Small intestine (tissue), 16 donors: ENCODE measurements at places on chromosomes 4 and X. TPM values are rescaled to one million over a fixed set of nuclear protein-coding genes. Genes with fewer than 3 reads are reported as not detected.

DNA sequence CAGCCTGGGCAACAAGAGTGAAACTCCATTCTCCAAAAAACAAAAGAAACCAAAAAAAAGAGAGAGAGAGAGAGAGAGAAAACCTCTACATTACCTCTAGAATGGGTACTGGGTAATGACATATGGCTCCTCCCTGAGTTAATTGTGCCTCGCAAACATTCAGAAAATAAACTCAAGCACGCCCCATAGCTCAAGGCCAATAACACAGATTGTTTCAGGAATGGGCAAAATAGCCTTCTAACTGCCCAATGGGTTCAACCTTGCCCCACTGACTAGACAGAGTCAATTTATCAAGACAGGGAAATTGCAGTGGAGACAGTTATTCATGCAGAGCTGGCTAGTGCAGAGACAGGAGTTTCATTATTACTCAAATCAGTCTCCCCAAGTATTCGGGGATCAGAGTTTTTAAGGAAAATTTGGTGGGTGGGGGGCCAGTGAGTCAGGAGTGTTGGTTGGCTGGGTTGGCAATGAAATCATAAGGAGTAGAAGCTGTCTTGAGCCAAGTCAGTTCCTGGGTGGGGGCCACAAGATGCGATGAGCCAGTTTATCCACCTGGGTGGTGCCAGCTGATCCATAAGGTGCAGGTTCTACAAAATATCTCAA, 25.1 kb downstream of the NIPAL1 start:
- no peaks in the 10 kb centered on the region for H3K27me3 ChIP-seq
- peaks cover 4% of the 10 kb centered on the region for H3K36me3 ChIP-seq
- H3K27ac ChIP-seq = no peak overlapping the region

GRCh38 chr4:3652586-3652985, 113.6 kb upstream of the ADRA2C start:
- H3K27ac ChIP-seq = no peak overlapping the region
- no peak overlapping the region for H3K4me3 ChIP-seq
- peaks cover 4% of the 10 kb centered on the region for H3K27me3 ChIP-seq
- no peak for DNase-seq
- H3K36me3 ChIP-seq = no peaks in the 10 kb centered on the region

DNA sequence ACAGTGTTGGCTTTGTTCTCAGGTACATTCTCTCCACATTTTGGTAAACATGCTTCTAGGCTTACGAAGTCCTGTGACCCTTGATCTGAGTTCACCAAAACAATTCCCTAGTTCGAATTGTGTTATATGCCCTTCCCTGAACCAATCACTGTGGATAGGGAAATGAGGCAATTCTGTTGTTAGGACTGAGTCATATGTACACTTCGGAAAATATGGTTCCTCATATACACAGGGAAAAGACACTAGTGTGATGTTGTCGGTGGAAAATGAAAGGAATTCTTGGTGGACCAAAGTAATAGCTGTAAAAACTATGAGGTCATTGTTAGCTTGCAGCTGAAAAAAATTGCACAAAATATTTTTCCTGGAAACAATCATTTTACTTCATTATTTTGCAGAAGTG, 46.6 kb upstream of the MAGEC2 start:
- H3K27ac ChIP-seq = no peak overlapping the region
- H3K36me3 ChIP-seq = no peaks in the 10 kb centered on the region
- no peaks in the 10 kb centered on the region for H3K27me3 ChIP-seq
- H3K4me3 ChIP-seq = no peak overlapping the region
- H3K4me1 ChIP-seq = no peaks in the 10 kb centered on the region
- no peak for DNase-seq

Gene EGF
- 42.2 TPM for polyA plus RNA-seq

- H3K36me3 ChIP-seq = no peaks in the 10 kb centered on the region
- no peak overlapping the region for H3K4me3 ChIP-seq
Measured at GRCh38 chrX:139831675-139832456, 101.0 kb downstream of the ATP11C start.

DNA sequence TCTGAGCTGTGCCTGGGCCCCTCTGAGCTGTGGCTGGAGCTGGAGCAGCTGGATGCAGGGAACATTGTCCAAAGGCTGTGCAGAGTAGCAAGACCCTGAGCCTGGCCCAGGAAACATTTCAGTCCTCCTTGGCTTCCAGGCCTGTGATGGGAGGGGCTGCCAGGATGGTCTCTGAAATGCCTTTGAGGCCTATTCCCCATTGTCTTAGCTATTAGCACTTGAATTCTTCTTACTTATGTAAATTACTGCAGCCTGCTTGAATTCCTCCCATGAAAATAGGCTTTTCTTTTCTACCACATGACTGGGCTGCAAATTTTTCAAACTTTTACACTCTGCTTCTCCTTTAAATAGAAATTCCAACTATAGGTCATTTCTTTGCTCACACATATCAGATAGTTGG, 349.8 kb upstream of the KLHL4 start:
- no peaks in the 10 kb centered on the region for H3K36me3 ChIP-seq
- DNase-seq = no peak
